ENCODE measurements at places on chromosomes 16 and 17.

DNA sequence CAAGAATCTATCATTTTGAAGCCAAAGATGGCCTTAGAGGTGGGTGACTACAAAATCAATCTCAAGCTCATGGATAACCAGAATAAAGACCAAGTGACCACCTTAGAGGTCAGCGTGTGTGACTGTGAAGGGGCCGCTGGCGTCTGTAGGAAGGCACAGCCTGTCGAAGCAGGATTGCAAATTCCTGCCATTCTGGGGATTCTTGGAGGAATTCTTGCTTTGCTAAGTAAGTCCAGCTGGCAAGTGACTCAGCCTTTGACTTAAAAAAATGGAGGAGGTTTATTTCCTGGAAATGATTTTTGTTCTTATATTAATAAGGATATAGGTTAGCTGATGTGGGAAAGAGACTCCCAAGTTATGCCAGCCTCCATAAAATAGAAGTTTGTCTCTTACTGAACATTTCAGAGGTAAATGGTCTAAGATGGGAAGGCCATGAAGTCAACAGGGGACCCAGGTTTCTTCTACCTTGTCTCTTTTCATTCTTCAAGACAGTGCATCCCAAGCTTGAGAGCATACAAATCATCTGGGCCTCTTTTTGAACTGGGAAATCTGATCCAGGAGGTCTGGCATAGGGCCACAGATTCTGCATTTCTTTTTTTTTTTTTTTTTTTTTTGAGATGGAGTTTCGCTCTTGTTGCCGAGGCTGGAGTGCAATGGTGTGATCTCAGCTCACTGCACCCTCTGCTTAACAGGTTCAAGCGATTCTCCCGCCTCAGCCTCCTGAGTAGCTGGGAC, 19.8 kb upstream of the TANGO6 start:
- no peak for DNase-seq

DNA sequence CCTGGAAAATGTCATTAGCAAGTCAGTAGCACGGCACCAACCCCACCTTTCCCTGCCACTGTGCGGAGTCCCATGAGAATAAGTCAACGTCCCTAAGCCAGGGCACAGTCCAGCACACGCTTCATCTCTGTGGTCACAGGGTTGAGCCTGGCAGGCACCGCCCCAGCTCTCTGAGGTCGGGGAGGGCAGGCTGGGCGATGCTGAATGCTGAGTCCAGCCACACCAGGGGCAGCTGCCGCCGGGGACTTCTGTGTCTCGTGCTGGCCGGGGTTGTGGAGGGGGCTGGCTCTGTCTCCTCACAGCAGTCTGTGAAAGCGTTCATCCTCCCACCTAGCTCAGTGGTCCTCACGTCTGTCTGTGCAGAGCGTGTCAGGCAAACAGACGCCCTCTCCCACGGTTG, 53.2 kb downstream of the BANP start:
- DNase-seq: no peak

- DNase-seq: no peak
Measured at GRCh38 chr17:8632061-8632460, 1.5 kb upstream of the MYH10 start.

DNA sequence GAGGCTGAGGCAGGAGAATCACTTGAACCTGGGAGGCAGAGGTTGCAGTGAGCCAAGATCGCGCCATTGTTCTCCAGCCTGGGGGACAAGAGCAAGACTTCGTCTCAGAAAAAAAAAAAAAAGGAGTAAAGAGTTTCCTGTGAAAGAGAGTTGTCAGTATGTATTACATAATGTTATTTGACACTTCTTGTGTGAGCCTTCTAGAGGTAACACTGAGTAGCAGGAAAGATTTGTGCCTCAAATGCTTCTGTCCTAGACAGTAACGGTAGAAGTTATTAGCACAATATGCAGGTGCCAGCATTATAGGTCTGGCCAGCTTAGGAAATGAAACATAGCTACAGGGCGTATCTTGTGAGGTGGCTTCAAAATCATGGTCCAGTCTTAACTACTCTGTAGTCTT, 6.2 kb downstream of the RPS6KB1 start:
- no peak for DNase-seq

GRCh38 chr17:57337390-57337789, 81.1 kb downstream of the MSI2 start:
- no peak for DNase-seq
